Germinal center (tissue), 1 donor: ENCODE measurements at places on chromosomes 11 and 22.

DNA sequence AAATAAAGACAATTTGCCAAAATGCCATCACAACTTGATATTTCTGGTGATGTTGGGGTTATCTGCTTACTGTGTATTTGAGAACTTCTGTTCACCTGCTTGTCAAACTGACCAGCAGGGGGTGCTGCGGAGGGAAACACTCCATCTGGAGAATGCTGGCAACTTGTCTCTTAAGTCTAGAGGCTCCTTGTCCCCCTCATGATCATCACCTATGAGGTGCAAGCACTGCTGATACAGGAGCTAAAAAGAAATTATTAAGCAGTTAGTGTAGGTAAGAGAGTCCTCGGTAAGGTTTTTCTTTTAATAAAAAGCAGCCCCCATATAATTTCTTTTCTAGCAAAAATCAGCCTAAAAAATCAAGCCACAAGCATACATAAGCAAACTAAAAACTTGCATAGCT is 32.7 kb upstream of the GLYATL1B start:
- DNase-seq, result no peak

- DNase-seq, result no peak
Measured at GRCh38 chr11:64642418-64642735, 51.4 kb downstream of the SLC22A12 start.

- DNase-seq, result no peak
Measured at GRCh38 chr22:40405178-40406062, 35.0 kb downstream of the SGSM3 start.

DNA sequence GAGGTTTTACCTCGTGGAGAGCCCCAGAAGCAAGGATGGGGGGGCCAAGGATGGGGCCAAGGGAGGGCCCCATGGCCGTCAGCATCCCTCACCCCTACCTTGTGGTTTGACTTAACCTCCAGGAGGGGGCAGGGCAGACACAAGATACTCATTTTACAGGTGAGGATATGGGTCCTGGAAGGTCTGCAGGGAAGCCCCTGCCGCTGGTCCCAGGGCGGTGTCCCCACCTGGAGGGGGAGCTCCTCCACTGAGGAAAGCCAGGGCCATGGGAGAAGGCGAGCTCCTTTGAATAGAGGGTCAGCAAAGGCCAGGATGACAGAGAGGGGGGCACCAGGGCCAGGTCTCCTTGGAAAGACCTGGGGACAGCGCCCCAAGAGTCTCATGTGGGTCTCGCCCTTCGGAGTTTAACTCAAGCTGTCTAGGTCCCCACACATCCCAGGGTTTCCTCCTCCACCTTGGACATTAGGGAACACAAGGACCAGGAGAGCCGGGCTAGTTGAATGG is 5.9 kb upstream of the ADORA2A start:
- DNase-seq, result peak; percentile 73

- no peak for DNase-seq
Measured at GRCh38 chr22:21942407-21943343, 10.0 kb downstream of the PPM1F start.

DNA sequence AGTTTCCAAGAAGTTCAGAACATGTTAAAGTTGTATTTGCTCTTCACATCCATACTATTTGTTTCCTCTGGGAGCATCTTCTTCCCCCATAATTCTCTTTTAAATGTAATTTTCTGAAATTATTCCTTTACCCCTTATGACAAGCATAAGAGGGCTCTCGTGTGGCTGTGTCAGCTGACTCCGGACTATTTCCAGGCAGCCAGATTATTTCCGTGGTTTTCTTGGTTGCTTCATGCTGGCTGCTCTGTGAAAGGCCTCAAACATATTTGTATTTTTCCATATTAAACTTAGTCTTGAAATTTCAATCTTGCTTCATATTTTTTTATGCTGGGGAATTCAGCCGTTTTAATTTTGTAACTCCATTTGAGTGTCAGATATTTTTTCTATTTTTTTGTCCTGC is 2.8 kb upstream of the MMP1 start:
- no peak for DNase-seq

GRCh38 chr11:63762654-63763495 is 5.7 kb downstream of the ZFTA start:
- DNase-seq, result no peak

DNA sequence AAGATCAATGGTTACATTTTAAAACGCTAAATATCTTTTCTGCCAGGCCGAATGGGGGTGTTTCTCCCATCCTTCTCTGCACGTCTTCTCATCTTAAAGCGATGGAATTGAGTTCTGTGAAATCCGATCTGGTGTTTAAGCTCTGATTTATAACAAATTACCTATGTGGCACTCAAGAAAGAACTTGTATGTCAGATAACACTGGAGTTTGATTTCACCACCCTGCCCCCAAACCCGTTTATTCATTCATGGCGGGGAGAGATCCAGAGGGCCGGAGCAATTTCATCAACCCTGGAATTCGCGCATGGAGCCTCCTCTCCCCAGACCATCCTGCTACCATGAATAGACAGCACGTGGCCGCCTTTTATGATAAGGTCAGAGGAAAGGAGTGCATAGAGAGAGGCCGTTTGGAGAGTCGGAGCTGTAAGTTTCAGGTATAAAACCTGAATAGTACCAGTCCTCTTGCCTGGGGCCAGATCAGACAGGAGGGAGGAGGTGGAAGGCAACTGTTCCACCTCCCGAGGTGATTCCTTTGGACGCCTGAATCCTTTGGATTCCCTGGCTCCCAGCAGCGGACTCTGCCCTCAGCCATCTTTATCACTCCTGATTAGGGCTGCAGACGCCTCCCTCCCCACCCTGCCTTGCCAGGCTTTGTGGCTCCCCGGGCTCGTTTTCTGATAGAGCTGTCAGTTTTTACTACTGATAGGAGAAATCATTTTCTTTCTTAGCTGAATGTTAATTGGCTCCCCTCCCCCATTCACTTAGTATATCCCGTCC is 27.3 kb upstream of the NFAM1 start:
- DNase-seq, result no peak

GRCh38 chr22:39091126-39092081 is 5.6 kb upstream of the APOBEC3H start:
- DNase-seq, result no peak

DNA sequence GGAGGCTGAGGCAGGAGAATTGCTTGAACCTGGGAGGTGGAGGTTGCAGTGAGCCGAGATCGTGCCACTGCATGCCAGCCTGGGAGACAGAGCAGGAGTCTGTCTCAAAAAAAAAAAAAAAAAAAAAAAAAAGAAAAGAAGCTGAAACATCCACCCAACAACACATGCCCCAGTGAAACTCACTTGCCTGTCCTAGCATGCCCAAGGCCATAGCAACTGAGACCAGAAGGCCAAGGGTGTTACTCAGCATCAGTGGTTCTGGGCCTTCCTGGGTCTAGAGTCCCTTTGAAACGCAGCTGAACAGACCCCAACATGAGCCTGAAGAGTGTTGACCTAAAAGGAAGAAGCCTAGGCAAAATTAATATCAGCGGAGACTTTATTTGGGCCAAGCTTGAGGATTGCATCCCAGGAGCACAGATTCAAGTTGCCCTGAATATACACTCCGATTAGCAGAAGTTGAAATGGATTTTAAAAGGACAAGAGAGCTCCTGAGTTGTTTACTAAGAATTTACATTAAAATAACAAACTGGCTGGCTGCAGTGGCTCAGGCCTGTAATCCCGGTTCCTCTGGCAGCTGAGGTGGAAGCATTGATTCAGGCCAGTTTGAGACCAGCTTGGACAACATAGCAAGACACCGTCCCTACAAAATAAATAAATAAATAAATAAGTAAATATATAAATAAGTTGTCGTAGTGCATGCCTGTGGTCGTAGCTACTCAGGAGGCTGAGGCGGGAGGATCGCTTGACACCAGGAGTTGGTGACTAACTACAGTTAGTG is 7.0 kb downstream of the PRDX5 start:
- no peak for DNase-seq

DNA sequence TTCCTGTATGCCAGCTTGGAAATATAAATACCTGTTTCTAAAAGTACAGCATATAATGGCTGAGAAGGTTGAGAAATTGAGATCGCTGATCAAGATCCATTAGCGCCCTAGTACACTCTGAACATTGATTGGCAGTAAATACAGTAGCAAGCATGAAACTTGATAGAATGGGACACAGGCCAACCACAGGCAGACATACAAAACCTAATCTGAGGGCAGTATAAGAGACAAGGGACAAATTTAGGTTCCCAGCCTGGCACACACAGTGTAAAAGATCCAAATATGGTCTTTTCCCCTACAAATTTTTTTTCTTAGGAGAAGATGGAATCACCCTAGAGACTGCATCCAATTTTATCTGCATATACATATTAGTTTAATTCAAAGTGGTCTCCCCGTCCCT is 126.5 kb upstream of the ARHGAP42 start:
- no peak for DNase-seq

GRCh38 chr22:29814003-29814402 is 24.1 kb downstream of the ASCC2 start:
- no peak for DNase-seq

GRCh38 chr11:123187248-123187647 is 7.8 kb downstream of the CLMP start:
- DNase-seq, result no peak

DNA sequence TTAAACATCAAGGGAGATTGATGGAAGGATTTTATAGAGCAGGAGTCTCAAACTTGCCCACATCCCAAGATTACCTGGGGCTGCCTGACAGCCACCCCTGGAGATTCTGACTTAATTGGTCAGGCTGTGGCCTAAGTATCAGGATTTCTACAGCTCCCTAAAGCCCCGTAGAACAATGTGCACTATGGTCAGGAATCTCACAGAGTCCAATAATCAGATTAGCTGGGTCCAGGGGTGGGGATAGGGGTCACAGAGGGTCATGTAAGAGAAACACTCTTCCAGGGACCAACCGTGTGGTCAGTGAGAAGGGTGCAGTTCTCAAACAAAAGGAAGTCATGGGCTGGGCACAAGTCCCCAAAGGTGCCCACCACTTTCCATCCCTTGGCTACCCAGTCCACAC is 20.5 kb upstream of the FBLN1 start:
- DNase-seq, result no peak

DNA sequence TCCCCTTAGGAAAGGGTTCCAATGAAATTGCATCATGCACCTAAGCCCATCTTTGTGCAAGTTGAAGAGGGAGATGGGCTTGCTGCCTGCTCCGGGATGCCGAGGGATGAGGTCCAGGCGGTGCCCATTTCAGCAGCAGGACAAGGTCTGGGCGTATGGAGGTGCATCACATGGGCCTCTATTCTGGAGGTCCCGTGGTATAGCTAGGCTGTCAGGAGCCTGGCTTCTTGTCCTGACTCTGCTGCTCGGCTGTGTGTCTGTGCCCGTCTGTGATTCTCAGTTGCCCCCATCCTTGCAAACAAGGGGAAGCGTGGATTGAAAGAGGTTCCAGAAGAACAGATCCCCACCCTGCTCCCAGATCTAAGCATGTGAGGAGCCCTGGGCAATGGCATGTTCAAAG is 130.0 kb downstream of the OSBP2 start:
- DNase-seq, result no peak

DNA sequence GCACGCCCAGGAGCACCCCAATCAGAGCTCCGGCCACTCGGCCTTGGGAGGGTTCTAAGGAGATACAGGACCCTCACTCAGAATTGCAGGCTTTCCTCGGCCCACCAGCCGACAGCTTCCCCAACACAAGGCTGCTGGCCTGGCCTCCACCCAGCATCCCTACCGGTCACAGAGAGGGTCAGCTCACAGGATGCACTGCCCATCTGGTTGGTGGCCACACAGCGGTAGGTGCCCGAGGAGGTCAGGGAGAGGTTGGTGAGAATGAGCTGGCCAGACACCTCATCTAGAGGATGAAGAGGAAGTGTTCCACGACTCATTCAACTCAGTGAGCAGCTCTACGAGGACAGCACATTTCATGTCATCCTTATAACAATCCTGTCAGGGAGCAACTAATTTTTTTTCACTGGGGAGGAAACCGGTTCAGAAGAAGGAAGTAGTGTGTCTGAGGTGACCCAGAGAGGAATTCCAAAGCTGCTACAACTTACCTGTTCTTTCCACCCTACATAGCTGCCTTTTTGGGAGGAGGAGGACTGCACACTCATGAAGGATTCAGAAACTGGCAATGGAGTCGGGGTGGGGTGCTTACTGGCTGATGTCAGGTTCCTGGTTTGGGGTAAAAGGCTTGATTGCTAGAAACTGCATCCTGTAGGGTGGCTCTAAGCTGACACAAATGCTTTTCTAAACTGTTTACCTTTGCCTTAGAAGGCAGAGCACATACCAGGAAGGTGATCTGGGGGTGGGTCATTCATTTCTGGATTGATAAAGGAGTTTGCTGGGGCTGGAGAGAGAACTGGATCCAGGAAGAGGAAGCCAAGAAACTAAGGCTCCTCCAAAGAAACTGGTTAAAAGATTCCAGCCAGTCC is 3.3 kb downstream of the VSIG2 start:
- no peak for DNase-seq

DNA sequence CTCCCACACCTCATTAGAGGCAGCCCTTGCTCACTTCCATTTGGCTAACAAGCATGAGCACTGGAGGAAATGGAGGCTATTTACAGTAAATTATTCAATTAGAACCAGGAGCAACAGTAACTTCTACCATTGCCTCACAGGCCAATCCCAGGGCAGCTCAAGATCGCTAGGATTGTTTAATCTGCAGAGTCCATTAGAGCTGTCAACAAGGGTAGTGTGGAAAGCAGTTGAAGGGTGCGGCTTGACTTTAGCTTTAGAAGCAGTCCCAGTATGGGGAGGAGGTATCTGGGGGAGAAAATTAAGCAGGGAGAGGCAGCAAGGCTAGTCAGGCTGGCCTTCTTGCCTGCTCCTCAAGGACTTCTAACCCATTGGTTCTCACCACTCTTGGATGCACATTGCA is 38.3 kb upstream of the CYP2R1 start:
- no peak for DNase-seq

- no peak for DNase-seq
Measured at GRCh38 chr22:46491946-46492345, 45.5 kb downstream of the CELSR1 start.

DNA sequence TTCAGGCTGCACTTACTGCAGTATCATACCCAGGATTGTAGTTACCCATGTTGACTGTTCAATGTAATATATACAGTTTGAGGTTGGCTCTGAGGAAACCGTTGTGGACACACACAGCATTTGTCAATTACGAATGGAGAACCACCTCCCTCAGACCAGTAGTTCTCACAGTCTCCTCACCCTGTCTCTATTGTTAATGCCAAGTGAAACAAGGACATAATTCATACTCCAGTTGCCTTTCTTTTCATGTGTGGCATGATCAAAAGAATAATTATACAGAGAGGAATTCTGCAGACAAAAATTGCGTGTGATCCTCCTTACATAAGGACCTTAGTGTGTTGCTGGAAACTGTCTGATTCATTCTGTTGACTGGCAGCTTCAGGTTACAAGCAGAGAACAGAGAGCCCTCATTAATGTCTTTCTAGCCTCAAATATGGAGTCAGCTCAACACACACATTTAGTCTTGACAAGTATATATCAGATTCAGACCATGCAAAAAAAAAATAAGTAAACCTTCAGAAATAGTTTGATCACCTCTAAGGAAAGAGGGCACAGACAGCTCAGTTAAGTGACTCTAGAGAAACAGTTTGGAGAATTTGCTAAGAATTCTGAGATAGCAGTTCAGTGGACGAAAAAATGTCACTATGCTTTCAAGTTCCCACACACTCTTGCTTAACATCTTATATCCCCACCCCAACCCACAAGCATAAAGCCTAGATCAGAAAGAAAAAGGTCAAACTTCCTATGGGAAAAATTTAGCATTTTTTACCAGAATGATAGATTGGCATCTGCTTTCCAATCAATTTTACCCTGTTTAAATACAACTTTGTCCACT is 96.1 kb downstream of the MAML2 start:
- DNase-seq, result no peak

- no peak for DNase-seq
Measured at GRCh38 chr11:119486691-119487259, 63.8 kb upstream of the THY1 start.
